Stimulated activated CD4-positive, alpha-beta T cell treated with anti-CD3 and anti-CD28 coated beads, Interleukin-1b, Interleukin-23, amount 100 ng/mL, for 1 hour (primary cell): ENCODE measurements at places on chromosomes 2 and 18.

DNA sequence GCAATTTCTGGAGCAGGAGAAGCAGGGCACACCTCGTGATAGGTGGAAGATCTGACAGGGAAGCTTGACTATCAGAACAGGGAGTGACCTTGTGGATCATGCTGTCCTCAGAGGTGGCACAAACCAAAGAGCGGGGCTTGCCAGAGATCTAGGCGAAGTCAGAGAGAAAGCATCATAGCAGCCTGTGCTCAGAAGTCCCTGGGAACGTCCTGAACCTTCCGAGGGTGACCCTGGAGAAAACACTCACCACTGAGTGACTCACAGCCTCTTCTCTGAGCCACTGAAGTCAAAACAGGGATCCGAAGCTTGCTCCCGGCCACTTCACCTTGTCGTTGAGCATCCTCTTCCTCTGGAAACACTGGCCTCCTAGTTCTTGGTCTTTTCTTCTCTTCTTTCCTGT lies 56.7 kb downstream of the IL1R2 start:
- DNase-seq, result no peak

- no peak for DNase-seq
These were observed 107.5 kb upstream of the CELF4 start for GRCh38 chr18:37672932-37673595.

GRCh38 chr2:112591413-112591812 lies 7.0 kb downstream of the CHCHD5 start:
- no peak for DNase-seq

DNA sequence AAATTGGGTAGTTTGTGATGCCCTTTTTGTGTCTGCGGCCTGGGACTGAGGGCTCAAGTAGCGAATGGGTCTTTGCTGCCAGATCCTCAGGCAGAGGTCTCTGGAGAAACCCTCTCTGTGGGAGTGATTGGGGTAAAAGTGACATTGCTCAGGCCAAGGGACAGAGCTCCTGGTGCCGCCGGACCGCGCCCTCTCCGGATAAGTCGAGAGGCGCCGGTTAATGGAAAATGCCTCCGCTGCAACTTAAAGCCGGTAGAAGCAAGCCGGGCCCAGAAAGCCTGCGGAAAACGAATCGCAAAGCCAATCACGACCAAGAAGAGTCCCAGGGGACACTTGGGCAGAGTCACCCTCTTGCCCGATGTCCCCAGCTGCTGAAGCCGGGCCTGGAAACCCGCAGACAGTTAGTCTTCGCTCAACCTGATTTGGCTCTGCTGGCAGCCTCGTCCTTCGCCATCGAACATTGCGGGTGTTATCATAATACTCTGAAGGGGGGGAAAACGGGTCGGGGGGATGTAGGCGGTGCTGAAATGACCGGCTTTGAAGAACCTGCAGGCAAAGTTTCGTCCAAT lies 352 bp upstream of the HOXD12 start:
- no peak for DNase-seq

GRCh38 chr2:7352191-7352590 lies 435.0 kb downstream of the RNF144A start:
- DNase-seq, result no peak

- DNase-seq, result no peak
These were observed 152.8 kb downstream of the ABCA12 start for GRCh38 chr2:214985619-214986018.

- DNase-seq, result no peak
These were observed 163.7 kb downstream of the PTGR3 start for GRCh38 chr18:75045272-75045671.

DNA sequence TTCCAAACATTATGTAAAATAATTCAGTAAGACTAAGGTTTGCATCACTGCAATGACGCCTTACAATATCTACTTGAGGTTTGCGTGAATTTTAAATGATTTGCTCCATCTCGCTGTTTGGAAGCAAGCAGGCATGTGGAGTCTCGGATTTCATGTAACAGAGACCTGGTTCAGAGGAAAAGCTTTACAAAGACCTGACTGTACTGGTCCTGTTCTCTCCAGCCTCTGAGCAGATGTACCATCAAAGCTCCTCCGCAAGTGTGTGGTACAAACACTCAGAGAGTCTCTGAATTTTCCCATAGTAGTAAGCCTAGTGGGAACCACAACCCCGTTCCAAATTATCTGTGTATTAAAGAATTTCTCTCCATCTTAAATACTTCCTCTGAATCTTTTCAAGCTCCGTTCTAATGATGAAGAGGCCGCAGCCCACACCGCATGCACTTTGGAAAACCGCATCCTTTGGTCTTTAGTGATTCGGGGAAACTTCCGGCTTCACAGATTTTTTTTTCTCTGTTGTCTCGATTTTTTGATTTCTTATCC lies 728.1 kb upstream of the SOX11 start:
- DNase-seq, result no peak

DNA sequence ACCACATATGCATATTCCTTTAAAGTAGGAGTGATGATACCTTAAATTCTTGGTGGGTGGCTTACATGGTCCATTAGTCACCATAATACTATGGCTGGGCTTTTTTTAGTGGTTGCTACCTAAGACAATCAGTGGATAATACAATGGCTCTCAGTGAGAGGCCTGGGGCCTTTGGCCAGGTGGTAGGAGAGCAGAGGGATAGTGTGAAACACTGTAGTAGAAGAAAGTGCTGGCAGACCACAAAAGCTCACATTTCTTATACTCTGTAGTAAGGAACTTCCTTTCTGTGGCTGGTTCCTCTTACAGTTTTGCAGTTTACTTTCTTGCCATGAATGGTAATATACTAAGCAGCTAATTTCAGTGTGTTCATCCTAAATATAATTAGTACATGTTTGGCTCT lies 583.5 kb downstream of the XIRP2 start:
- no peak for DNase-seq

DNA sequence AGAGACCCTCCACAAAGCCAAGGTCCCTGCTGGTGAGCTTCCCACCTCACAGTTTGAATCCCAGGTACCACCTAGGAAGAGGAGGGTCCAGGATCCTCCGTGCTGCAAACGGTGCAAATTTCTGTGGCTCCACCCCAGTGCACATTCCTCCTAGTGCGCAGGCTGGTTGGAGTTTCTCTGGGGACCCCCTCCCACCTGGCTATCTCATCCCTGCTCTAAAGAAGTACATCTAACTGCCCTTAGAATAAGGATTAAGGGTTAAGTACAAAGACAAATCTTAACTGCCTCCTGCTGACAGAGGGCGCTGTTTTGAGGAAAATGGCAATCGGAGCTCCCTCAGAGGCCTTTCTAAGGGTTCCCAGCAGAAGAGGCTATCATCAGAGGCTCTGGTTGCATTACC lies 109.6 kb upstream of the FSIP2 start:
- no peak for DNase-seq

DNA sequence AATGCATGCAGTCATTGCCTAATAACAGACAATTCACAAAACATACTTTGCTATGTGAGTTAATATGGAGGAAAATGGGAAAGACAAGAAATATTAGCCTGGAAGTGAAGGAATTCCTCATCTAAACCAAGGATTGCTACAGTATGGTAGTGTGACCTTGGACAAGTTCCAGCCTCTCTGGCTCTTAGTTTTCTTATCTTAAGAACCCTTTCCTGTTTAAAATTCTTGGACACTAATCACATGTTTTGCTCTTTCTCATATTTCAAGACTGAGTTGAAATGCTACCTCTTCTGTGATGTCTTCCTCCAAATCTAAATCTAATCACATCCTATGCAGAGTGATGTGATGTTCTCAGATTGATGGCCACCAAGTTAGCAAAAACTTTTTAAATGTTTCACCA lies 20.8 kb upstream of the ADAM23 start:
- no peak for DNase-seq

DNA sequence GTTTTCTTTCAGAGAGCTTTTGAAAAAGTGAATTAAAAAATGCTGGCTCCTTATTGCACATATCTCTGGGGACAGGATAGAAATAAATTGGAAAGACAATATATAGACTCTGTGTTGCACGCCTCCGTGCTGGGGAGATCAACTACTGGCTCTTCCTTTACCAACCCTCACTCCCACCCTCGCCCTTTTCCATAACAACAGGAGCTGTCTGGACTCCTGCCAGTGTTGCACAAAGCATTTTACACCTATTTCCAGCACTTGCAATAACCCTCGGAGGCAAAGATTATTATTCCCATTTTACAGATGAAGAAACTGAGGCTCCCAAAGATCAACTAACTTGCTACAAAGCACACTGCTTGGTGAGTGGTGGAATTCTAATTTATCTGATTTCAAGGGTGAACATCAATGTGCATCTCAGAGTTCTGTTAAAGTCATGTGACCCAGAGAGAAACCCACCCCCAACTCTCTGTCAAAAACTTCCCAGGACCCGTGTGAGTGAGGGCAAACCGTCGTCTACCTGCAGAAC lies 4.2 kb downstream of the CREG2 start:
- DNase-seq, result no peak

- DNase-seq, result no peak
These were observed 237.3 kb upstream of the THUMPD2 start for GRCh38 chr2:40016151-40016885.

DNA sequence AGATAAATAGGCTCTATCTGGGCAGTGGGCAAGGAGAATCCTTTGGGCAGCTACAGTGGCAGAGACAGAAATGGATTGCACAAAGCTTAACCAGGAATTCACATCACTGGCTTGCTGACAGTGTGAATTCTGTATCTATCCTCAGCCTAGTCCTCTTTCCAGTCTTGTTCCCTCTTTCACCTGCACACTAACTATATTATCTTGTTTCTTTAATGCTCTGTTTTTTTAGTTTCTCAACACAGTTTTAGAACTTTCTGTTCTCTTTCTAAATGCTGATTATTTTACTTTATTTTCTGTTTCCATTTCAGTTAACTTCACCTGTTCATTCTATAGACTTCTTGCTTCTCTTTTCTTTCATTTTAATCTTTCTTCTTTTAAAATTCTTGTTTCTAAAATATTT lies 66.4 kb downstream of the LINC00305 start:
- no peak for DNase-seq

GRCh38 chr2:197265924-197266323 lies 44.7 kb downstream of the ANKRD44 start:
- DNase-seq, result no peak

DNA sequence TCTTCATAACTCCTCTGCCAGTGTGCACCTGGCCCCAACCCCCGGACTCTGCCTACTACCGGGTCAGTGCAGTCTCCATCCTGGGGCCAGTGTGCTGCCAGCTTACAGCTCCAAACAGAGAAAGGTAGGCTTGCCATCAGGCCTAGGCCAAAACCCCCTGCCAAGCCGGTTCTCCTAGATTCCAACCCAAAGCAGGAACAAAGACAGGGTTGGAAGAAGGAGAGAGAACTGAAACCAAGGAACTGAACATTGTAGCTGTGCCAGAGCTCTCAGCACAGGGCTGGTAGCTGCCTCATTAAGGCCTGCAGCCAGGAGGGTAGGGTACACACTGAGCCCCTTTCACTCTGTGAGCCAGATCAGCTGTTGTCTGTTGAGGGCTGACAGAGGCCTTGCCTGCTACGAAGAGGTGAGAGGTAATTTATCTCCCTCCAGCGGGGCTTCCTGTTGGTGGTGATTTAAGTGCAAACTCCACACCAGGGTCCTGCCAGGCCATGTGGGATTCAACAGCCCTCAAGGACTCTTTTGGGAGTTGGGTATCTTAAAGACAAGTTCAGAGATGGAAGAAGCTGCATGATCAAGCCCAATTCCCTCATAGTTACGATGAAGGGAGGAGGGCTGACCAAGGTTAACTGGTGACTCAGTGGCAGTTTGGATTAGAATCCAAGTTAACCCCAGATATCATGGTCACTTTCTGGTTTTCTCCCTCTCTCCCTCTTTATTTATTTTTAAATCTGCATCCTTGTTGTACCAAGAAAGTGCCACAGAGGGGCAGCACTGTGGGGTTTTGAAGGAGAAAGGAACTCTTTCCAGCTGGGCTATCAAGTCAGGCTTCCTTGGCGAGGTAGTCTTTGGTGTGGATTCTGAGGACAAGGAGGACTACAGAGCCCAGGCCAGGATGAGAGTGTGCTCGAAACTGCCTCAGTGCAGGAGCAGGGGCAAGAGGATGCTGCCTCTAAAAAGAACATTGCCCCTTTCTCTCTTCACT lies 48.1 kb downstream of the CYRIA start:
- DNase-seq, result no peak

DNA sequence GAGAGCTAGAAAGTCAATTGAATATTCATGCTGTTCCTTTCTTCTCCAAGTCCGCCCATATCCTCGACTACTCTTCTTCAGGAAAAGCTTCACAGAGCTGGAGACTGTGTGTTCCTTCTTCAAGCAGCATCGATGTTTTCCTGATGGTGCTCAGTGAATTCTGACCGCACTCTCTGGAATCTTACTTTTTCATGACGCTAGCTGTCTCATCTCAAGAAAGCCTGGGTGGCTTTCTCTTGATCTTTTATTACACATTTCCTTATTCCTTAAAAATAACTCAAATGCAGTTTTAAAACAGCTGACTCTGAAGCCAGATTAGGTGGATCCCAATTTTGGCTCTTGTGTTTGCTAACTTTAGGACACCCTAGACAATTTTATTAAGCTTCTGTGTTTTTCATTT lies 1245.1 kb upstream of the LRRTM1 start:
- no peak for DNase-seq

DNA sequence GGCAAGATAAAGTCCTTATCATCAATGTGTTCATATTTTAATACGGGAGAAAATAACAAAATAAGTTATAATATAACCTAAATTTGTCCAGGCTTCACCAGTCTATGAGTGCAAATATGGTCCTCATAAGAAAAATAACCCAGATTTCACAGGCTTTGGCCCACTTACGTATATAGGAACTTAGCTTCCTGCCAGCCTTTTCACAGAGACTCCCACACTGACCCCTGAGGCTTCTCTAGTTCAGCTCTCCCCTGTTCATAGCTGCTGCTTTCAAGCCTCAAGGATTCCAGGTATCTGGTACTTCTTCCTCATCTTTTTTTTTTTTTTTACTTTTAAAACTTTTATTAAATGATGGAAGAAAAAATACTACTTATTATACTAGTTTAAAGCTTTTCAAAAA lies 74.9 kb upstream of the PELI1 start:
- DNase-seq, result no peak

GRCh38 chr2:237575869-237576862 lies 9.8 kb downstream of the PRLH start:
- no peak for DNase-seq

GRCh38 chr2:205800224-205800623 lies 117.9 kb downstream of the NRP2 start:
- no peak for DNase-seq

DNA sequence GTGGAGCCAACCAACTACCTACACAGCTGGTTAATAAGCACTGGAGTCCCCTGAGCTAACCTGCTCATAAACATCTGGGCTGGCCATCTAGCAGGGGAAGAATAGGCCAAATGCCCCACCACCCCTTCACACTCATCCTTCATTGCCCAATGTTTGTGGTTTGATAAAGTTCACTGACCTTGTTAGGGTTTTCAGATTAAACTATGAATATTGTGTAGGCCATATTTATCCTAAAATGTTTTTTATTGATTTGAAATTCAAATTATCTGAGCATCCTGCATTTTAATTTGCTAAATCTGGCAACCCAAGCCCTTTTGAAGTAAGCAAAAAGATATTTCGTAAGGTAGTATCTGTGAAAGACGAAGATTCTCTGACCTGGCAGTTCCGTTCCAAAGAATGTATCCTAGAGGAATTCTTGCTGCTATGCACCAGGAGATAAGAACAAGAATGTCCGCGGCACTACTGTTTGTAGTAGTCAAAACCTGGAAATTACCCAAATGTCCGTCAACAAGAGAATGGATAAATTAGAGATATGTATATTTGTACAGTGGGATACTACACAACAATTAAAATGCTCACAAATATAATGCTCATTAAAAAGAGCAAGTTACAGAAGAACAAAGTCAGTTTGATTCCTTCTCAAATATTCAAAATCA lies 5.8 kb upstream of the TLK1 start:
- no peak for DNase-seq

GRCh38 chr2:167944825-167945659 lies 302.4 kb downstream of the STK39 start:
- DNase-seq, result no peak
